Activated CD8-positive, alpha-beta memory T cell treated with anti-CD3 and anti-CD28 coated beads for 4 hours (primary cell): ENCODE measurements at places on chromosomes 2 and 18.

DNA sequence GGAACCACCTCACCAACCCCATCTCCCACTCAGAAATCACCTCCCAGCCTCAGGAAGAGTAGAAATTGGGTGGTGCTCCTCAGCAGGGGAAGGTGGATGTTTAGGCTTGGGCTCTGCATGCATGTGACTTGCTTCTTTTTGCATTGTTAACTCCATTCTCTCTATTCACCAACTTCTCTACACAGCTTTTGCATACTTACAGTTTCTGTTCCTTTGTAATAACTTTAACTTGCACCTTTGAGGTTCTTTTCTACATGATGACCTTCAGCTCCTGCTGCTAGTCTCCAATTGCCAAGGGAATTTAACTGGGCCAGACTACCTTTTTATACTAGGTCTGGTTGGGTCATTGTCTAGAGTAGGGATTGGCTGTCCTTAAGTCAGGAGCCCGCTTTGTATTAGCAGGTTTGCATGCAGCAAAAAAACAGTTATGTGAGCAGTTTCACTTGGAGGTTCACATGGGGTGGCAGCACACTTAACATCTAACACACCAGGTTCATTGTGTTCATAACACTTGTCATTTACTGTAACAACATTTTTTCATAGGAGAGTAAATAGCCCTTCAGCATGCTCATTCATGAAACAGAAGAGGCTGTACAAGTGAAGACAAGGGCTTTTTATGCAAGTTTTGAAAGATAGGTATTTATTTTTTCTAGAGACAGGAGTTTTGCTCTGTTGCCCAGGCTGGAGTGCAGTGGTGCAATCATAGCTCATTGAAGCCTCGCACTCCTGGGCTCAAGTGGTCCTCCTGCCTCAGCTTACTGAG, 12.0 kb downstream of the MRPL35 start:
- no peak for DNase-seq

DNA sequence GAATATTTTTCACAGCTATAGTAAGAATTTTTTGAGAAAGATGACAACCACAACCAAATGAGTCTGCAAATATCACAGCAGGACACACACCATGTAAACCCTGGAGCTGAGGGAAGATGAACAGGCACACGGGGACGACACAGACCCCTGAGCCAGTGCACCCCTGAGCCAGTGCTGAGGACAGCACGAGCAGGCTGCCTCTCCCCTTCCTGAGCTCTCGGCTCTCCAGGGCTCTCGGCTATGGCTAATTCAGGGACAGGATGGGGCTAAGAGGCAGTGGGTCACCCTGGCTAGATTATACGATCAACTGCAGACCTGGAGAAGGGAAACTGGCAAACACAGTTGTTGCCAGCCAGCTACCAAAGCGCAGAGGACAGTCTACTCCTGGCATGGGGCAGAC, 41.4 kb downstream of the TGFBRAP1 start:
- DNase-seq = no peak

GRCh38 chr18:27996801-27997272, 180.1 kb downstream of the CDH2 start:
- DNase-seq = no peak

- no peak for DNase-seq
Observed at GRCh38 chr2:10658041-10658913, 31.5 kb downstream of the NOL10 start.

- no peak for DNase-seq
Observed at GRCh38 chr18:31206071-31206470, 43.4 kb upstream of the DSC1 start.

GRCh38 chr18:64707052-64707451, 558.2 kb upstream of the LINC00305 start:
- no peak for DNase-seq

GRCh38 chr18:55405893-55406406, 182.0 kb downstream of the TCF4 start:
- DNase-seq = no peak

DNA sequence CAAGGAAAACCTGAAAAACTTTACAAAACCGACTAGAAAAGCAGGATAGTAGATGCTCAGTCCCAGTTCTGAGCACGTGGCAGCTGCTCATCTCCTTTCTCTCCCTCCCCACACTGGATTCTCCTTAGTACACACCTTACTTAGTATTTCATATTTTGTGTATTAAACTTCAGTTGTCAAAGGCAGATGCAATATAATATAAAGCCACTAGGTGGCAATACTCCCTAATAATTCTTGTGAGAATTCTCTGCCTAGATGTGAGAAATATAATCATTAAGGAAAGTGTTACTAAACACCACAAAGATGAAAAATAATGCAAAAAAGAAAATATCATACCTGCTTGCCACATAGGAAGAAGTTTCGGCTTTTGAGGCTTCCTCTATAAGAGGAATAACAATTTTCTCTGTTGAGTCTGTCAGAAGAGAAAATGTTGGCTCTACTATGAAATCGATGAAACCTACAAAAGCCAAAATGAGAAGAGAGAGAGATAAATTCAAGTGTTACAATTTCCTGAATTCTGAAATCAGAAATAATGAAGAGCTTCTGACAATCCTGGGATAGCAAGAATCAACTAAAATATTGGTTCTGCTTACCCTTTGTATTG, 200.6 kb downstream of the PPP1R1C start:
- DNase-seq = no peak

DNA sequence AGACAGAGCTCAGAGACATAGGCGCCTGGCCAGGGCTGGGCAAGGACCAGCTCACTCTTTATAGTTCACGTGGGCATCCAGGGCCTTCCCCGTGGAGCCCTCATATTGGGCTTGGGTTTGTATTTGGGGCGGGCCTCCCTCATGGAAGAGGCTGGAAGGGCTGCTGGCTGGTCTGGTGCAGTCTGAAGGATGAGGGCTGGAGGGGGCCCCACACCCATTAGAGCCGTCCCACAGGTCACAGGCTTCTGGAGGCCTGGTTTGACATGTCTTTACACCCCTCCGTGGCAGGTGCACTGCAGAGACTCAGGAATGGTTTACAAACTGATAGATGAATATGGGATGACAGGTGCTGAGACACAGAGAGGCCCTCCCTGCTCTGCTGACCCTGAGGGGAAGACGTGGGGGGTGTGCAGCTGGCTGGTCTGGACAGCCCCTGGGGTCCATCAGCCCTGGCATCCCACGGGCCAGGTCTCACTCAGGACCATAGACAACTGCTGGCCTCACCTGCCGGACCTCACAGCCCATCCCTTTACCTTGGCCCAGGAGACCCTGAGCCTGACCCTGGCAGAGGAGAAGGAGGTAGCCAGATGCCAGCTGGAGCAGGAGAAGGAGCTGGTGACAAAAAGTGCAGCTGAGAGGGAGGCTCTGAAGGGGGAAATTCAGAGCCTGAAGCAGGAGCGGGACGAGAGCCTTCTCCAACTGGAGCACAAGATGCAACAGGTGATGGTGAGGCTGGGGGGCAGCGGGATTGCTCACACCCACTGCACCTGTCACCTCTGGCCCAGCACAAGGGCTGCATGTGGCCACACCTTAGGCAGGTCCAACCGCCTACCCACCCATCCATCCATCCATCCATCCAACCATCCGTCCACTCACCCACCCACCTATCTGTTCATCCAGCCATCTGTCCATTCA, 43.9 kb downstream of the CROCC2 start:
- no peak for DNase-seq
